Suppressor macrophage (primary cell): ENCODE measurements at places on chromosomes 5 and 9.

GRCh38 chr5:168123631-168124528, 167.6 kb upstream of the WWC1 start:
- DNase-seq: peak; percentile 56

- DNase-seq: no peak
Observed at GRCh38 chr9:27990524-27990923, 417.2 kb upstream of the C9orf72 start.

GRCh38 chr5:41649659-41650058, 139.3 kb upstream of the PLCXD3 start:
- DNase-seq: no peak

- no peak for DNase-seq
Observed at GRCh38 chr9:106283769-106284168, 579.2 kb upstream of the ZNF462 start.

GRCh38 chr9:129944506-129945116, 98.4 kb downstream of the FNBP1 start:
- DNase-seq: peak; percentile 89

DNA sequence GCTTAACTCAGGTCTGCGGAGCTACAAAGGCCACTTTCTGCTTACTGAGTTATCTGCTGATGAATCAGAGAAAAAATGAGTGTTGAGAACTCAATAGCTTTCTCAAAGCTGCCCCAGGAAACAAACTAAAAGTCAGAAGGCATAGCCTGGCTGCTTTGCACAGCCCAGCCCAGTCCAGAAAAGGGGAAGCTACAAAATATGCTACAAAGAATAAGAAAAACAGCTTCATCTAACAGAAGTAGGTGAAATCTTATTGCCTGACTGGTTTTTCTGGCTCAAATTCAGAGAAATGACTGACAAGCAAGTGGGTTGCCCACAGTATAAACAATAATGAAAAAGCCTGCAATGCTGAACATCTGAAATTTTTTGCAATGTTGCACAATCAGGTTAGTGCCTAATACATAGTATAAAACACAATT, 156.2 kb downstream of the PPP2R2B start:
- DNase-seq: peak; percentile 3

DNA sequence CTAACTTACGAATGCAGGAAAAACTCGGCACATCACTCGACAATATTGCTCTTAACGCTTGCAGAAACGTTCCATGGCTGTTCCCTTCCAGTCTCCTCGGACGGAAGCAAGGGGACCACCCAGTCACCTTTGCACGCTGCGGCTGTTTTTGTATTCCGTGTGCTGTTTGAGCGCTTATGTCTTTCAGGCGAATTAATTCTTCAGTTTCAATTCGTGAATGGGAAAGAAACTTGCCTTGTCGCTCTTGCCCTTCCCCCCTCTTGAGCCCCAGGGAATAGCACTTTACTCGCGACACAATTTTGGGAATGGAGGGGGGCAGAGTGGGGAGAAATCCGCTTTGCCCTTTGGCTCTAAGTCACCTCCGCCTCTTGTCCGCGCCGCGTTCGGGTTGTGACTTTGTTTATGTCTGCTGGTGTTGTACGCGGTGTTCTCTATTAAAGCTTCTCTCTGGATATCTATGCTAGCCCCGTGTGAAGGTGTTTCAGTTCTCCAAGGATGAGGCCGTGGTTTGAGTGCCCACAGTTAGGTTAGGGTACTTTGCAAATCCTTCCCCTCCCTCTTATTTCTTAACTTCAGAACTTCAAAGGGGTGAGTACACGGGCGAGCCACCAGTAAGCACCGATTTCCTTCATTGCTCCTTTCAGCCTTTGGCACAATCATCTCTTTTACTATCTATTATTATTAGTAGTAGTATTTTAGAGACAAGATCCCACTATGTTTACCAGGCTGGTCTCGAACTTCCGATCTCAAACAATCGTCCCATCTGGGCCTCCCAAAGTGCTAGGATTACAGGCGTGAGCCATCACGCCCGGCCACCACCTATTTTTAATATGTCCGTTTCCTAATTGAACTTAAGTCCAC, 2.7 kb downstream of the FOXB2 start:
- DNase-seq: no peak

- DNase-seq: no peak
Observed at GRCh38 chr5:93874491-93874890, 133.1 kb upstream of the POU5F2 start.

- no peak for DNase-seq
Observed at GRCh38 chr5:143569722-143570567, 166.5 kb upstream of the NR3C1 start.

GRCh38 chr9:12702160-12702758, 9.1 kb downstream of the TYRP1 start:
- DNase-seq: no peak

DNA sequence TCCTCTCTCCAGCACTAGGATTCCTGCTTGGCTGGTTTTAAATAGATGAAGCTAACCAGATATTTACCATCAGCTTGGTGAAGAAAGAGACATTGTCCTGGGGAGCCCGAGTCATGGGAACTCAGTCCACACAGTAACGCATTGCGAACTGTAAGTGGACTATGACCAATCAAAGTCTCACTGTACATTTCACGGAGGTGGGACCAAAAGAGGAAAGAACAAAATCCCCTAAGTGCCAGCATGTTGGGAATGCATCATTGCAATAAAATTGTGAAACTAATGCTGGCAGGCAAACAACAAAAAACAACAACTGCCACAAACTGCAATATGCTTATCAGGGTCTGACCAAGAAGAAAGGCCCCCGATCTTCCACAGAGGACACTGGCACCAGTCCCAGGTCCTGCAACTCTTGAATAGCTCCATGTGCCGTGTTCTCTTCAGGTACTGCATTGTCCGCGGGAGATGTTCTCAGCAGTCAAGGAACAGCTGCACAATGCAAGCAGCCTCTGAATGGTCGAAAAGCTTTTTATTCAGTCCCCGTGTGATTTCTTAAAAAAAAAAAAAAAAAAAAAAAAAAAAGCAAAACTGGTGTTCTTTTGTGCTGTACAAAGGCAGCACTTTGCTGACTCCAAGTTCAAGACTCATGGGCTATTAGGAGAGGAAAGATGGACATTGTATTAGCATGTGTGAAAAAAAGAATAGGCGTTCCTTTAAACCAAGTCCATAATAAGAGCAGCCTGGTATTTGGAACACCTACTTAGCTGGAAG, 38.1 kb downstream of the SEMA6A start:
- no peak for DNase-seq

DNA sequence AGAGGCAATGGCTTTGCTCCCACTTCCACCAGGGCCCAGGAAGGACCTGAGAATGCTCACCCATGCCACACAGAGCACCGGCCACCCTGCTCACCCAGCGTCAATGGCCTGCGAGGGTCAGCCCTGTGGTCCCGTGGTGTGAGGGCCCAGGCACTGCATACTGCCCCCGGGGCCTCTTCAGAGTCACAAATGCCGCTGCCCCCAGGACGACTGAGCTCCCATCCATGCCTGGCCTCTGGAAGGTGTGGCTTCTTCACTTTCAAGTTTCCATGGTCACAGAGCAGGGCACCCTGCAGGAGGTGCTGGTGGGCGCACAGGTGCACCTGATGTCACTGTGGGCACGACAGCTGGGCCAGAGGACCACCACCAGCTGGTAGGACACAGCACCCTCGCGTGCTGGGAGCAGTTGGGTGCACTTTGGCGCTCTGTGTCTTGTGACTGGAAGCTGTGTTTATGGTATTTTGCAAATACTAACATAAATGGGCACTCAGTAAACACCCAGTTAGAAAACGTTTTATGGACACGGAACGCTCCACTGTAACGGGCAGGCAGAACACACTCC, 12.5 kb upstream of the ZDHHC11 start:
- no peak for DNase-seq

DNA sequence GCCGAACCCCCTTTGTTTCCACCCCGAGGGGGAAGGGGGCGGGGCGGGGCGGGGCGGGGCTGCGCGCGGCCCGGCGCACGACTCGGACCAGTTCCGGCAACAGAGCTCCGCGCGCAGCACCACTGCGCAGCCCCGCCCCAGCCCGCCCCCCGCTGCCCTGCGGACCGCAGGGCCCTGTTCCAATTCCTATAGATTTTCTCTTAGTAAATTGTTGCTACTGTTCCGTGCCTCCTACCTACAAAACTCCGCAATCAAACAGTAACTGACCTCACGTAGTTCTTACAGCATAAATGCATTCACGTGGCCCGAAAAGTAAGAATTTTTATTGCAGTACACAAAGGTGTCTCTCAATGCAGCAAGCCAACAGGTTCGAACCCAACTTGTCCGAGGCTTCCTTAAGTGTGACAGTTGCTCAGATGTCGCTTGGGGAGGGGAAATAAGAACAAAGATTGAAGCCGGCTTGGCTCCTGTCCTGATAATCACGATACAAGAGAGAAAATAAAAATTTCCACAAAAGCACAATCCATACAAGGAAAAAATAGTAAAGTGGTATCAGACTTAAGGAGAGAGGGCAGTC, 1.2 kb upstream of the RNF38 start:
- peak; percentile 79 for DNase-seq

- no peak for DNase-seq
Observed at GRCh38 chr9:93713716-93714115, 137.3 kb downstream of the PHF2 start.

- DNase-seq: no peak
Observed at GRCh38 chr9:82934949-82935348, 128.0 kb downstream of the RASEF start.

DNA sequence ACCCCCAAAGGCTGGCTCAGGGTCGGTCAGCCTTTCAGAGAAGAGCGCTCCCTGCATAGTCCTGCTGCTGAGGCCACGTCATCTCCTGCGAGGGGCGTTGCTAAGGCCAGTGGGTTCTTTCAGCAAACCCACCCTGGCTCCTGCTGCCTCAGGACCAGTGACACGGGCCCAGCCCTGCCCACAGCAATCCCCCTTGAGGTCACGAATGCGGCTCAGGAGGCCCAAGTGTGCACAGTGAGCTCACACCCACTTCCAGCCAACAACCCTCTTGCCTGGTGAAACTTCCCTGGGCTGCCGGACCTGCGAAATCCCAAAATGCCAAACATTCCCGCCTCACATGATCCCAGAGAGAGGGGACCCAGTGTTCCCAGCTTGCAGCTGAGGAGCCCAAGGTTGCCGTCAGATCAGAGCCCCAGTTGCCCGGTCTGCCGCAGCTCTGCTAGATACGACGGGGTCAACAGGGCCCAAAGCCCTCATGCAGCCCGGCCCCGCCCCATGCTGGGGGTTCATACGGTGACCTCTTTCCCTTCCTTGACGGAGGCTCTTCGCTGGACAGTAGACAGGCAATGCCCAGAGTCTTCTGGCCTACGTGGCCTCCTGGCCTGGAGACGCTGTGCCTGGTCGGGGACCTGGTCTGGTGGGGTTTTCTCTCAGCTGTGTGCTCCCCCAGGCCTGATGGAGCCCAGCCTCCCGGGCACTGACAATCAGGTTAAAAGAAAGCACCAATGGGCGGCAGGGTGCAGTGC, 116.4 kb upstream of the COL5A1 start:
- no peak for DNase-seq

DNA sequence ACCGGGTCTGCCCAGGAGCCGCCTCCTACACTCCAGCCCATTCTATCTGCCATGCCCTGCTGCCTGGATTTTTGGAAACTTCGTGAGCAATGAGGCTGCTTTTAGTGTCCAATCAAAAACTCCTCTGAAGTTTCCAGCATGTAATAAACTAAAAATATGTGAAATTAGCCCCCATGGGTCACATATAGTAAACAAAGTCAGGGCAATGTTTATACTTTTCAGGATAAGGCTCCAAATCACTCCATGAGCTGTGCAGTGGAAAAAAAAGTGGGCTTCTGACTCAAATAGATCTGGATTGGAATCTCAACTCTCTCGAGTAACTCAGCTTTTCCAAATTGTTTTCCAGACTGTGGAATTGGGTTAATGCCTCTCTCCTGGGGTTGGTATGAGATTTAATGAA, 68.2 kb downstream of the PIK3R1 start:
- no peak for DNase-seq

GRCh38 chr5:90134381-90134780, 275.2 kb downstream of the CETN3 start:
- no peak for DNase-seq

GRCh38 chr9:32877103-32877502, 93.8 kb downstream of the TMEM215 start:
- no peak for DNase-seq

GRCh38 chr5:95087816-95088317, 197.0 kb downstream of the MCTP1 start:
- peak; percentile 73 for DNase-seq

- no peak for DNase-seq
Observed at GRCh38 chr9:95202076-95202681, 115.3 kb downstream of the FANCC start.

DNA sequence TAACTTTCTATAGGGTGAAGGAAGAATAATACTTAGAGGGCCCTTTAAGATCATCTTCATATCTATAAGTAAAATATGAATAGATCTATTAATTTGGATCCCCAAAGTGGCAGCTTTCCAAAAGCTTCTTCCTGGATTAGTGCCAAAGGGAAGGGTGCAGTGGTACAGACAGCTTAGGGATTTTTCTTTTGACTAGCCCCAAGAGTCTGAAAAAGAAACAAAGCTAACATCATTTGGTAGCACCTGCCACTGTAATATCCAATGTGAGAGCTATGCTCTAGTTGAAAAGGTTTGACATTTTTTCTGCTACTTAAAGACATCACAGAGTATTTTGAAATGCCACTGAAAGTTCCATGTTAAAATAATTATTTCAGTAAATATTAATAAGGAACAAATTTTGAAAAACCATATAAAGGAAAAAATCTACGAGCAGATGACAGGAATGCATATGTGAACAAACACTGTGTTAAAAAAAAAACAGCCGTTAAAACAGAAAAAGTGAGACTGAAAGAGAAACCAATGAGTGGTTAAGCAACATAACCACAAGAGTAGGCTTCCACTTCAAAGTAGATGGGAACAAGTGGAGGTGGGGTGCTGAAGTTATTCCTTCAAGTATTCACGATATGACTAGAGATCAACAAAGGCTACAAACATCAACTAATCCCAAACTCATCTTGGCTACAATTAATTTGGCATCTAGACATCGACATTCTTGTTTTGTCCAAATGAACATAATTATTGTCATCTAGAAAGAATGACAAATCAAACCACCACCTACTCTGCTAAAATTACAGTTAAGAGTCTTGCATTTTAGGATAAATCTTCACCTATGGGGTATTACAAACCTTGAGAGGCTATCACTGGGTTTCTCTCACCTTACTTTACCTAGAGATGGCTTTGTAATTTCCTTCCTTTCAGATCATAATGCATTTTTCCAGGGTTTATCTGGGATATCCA, 137.5 kb downstream of the CPLANE1 start:
- DNase-seq: no peak

DNA sequence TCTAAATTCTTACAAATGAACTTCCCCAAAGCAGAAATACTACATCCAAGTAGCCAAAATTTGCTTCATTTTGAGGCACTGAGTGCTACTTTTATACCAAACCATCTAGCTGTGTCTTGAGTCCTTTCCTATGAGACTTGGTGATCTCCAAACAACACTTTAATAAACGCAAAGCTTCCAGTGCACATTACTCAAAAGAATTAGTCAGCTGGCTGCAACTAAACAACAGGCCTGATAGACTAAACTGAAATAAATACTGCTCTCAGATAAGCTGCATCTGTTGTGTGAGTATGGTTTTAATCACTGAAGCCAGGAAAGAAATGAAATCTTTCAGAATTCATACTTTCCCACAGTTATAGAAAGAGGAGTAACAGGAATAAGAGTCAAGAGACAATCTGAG, 80.3 kb downstream of the VCAN start:
- DNase-seq: no peak

- DNase-seq: no peak
Observed at GRCh38 chr9:4012441-4012840, 287.4 kb downstream of the GLIS3 start.
